Hematopoietic multipotent progenitor cell treated with erythropoietin and hydrocortisone succinate and interleukin-3 and kit ligand, for 8 days (in vitro differentiated cells): ENCODE measurements at places on chromosomes 5 and 9.

- no peak for DNase-seq
Observed at GRCh38 chr5:161286066-161286655, 260.4 kb downstream of the GABRB2 start.

DNA sequence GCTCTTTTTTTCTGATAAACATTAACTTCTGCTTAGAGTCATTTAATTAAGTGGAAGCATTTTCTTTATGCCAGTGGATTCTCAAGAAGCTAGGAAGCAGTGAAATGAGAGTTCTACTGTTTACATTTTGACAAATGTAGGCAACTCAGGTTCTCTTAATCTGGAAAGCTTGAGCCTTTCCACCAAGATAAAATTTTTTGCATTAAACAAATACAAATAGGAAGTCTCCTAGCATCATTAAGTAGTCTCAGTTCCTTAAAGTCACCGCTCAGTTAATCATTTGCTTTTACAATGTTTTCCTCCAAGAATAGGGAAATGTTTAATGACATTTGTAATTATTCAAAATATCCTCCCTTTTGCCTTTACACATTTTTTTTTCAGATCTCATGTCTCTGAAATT lies 290.4 kb upstream of the PDE4D start:
- DNase-seq, result no peak

DNA sequence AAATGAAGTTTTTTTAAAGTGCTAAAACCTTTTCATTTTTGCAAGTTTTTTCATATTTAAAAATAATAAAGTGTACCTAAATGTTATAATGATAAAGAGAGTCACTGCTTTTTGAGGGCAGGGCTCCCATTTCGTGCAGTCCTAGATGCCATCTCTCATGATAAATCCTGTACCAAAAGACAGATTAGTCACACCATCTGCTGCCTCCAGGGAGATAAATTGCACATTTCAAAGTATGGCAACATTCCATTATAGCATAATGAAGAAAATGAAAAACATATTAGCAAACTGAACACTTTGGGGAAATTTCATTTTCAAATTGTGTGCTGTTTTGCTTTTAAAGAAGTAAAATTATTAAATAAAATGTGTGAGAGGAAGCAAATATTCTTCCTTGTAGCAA lies 257.2 kb downstream of the KIAA0825 start:
- no peak for DNase-seq

- DNase-seq, result no peak
Observed at GRCh38 chr5:128099944-128100343, 16.4 kb downstream of the SLC12A2 start.

DNA sequence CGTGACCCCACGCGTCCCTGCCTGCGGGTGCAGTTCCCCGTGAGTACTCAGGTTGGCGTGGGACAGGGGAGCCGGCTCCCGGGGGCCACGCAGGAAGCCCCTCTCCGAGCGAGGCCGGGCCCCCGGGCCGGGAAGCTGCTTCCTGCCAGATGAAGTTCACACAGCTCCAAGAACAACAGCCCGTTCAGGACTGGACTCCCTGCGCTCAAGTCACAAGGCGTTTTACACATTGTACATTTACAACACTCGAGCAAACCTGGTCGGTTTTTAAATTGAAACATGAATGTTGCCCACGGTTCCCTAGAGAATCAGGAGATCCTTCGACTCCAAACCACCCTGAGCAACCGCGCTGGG lies 22.4 kb downstream of the SLC9A3 start:
- no peak for DNase-seq

DNA sequence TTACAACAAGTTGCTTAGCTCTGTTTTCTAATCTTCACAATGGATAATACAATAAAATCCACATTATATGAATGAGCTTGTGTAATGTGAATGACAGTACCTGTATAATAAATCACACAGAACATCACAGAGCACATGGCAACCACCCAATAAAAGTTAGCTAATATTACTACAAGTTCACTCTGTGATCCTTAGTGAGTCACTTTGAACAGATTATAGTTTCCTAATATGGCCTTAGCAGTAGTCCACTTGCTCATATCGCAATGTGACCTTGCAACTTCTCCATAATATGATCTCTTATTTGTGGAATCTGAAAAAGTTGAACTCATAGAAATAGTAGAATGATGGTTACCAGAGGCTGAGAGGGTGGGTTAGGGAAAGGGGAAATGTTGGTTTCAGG lies 361.3 kb downstream of the PTPRD start:
- peak; percentile 10 for DNase-seq

DNA sequence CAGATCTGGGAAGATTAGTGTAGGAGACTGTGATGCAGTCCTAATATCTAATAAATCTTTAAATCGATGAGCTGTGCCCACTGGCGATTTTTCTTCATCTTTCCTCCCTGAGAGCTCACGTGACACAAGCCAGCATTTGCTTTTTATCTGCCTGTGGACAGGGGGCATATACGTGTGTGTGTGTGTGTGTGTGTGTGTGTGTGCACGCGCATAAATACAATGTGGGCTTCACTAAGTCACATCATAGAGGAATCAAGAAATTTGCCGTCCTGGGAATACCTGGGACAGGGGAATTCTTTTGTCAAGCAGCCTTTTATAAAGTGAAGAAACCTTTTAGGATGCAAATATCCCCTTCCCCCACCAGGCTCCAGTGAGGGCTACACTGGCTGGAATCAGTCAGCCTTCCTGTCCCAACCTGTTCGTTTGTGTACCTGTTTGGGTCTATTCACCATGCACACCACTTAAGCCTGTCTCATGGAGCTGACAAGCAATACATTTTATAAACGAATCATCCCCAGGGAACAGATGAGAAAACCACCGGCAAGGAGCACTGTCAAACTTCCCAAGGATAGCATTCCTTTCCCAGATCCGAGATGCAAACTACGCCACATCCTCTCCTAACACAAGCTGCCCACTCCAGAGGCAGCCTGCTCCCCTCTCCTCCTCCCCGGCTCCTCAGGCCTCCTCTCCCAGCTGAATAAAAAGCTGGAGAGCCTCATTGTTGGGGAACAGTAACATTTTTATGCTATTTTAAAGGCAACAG lies 2.7 kb downstream of the EPB41L4B start:
- DNase-seq, result no peak

DNA sequence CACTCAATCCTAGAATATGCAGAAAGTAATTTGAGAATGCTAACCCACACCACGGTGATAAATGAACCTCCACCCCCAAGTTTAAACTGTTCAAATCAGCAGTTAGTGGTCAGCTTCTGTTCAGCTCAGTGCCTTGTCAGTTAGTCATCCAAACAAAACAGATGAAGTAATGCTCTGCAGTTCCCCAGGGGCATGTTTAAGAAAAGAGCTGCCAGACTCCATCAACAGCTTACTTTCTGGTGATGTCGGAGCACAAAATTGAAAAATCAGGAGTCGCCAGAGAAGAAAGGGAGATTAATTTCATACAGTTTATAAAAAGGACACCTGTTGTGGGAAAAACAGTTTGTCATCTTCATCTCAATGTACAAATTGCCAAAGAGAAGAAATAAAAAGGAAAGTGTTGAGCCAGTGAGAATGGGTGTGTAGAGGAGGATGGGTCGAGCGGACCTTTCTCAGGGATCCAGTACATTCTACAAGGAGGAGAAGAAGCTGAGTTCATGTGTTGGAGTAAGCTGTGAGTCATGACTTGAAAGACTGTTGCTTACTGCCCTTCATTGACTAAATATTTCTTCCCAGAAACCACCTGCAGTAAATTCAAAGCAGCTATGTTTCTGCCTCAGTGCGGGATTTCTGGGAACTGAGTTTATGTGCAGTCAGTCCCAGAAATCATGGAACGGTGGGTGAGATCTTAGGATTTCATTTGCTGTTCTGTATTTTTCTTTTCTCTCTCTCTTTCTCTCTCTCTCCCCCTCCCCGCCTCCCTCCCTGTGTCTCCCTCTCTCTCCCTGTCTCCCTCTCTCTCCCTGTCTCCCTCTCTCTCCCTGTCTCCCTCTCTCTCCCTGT lies 13.7 kb downstream of the TRIO start:
- peak; percentile 35 for DNase-seq

GRCh38 chr5:149391524-149391923 lies 12.4 kb upstream of the IL17B start:
- no peak for DNase-seq

- DNase-seq, result no peak
Observed at GRCh38 chr9:134606951-134607731, 34.5 kb upstream of the COL5A1 start.

DNA sequence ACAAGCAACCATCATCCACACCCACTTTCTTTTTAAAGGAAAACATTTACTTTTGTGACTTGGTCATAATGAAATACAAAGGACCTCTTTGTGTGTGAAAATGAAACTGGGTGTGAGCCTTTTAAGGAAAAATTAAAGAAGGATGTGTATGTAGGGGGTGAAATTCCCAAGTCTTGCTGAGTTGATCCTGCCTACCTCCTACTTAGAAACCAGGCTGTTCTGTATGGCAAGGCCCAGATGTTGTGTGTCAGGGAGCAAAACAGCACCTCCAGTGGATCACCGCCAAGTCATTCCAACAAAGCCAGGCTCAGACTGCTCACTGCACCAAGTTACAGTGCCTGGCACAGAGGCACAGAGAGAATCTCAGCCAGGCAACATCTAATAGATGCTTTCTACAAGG lies 198.5 kb upstream of the FBN2 start:
- no peak for DNase-seq

- DNase-seq, result no peak
Observed at GRCh38 chr5:176553260-176554085, 4.3 kb downstream of the CDHR2 start.

GRCh38 chr9:85067792-85068191 lies 398.3 kb downstream of the NTRK2 start:
- no peak for DNase-seq

- no peak for DNase-seq
Observed at GRCh38 chr5:66675406-66675805, 79.2 kb downstream of the MAST4 start.

DNA sequence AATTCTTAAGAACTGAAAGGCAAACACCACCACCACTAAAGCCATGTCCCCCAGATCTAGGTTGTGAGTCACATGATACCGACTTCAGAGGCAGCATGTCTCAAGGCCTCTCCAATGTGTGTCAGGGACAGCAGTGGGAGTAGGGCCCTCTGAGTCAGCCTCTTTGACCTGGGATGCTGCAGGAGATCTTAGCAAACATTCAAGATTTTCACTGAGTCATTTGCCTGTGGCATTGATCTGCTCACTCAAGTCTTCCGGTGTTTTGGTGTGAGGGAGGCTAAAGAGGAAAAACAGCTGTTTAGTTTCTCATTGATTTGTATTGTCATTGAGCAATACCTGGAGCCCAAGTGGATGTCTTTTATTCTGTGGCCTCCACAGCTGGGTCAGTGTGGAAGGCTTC lies 36.1 kb downstream of the TMC1 start:
- DNase-seq, result no peak

GRCh38 chr9:19281801-19282200 lies 51.3 kb downstream of the DENND4C start:
- no peak for DNase-seq

DNA sequence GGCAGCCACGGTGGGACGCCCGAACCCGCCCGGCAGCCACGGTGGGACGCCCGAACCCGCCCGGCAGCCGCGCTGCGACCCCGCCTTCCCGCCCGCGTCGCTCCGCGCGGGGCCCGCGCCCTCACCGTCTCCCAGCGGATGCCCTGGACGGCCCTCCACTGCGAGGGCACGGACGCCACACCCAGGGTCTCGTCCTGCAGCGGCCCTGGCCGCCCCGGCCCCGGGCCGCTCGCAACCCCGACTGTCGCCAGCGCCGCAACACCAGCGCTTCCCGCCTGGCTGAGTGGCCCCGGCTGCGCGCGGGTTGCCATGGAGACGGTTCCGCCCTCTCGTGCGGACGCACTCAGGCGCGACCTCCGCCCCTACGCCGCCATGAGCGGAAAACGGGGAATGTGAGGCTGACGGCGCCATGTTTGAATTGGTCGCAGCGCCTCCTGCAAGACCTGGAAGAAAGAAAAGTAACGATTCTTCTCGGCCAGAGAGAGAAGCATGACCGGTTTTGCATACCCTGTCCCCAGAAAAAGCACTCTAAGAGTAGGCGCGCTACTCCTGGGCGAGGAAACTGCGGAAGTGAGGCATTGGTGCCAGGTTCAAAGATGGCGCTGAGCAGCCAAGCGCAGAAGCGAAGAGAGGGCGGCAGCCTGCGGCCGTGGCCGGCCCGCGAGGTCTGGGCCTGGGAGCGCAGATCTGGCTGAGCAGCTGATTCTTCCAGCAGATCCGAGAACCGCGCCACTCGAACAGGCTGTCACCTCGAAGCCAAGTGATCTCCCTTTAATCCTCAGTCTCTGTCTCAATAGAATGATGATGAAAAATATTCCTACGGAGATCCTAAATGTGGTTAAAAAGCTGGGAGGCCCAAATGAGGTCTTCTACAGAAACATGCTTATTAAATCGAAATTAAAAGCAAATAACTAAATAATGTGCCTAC lies at the start of gene DYNC2I2:
DYNC2I2 (minus strand) TSS at position 432 of the 928 bp plus-strand sequence; CDS start at position 311, 121 bp downstream.
- peak; percentile 94 for DNase-seq

- DNase-seq, result no peak
Observed at GRCh38 chr5:68995845-68996545, 97.8 kb upstream of the SLC30A5 start.

- no peak for DNase-seq
Observed at GRCh38 chr5:139392324-139392677, 2.6 kb upstream of the MZB1 start.

DNA sequence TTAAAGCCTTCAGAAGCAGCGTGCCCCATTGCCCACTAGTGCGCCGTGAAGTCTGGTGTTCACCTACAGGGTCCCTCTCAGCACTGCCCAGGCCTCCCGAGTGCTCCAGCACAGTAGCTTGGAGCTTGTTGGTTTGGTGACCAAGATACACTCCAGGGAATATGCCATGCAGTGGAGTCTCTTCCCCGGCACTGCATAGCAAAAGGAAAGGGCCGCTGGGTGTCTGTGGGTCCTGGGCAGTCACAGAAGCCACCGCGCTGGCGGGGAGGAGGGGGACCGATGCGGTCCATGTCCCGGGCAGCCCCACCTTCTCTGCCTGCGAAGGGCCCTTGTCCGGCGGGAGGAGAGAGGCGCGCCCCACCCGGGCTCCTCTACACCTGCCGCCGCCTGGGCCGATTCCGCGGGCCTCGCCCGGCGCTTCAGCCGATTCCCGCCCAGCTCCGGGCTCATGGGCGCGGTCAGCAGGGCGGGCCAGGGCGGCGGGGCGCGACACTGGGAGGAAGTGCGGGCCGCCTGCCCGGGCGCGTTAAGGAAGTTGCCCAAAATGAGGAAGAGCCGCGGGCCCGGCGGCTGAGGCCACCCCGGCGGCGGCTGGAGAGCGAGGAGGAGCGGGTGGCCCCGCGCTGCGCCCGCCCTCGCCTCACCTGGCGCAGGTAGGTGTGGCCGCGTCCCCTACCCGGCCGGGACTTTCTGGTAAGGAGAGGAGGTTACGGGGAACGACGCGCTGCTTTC lies at the start of gene SYK:
SYK (plus strand) TSS at position 579 of the 732 bp plus-strand sequence. CDS start 42,080 bp downstream, outside the sequence.
- peak; percentile 76 for DNase-seq

- no peak for DNase-seq
Observed at GRCh38 chr9:125415583-125416460, 154.2 kb downstream of the GAPVD1 start.

DNA sequence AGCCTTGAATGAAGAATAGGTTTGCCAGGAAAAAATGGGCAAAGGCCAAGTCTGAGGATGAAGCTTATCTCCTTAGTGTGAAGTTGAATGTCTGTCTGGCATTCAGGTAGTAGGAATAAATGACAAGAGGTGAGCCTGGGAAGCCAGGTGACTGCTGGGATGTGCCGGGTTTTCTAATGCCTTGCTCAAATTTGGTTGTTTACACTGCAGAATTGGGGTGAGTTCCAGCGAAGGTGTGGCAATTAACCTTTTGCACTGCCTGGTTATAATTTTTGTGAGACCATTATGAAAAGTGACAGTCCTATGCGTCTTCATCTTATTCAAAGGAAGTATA lies 73.6 kb downstream of the MAST4 start:
- DNase-seq, result no peak
